Ecto neural progenitor cell (in vitro differentiated cells): ENCODE measurements at places on chromosomes 16 and 17.
A peak's percentile ranks its signal among the peaks of the same experiment; 100 is the strongest.

- DNase-seq = peak; percentile 77
Observed at GRCh38 chr17:35749560-35750412, 3.3 kb downstream of the GAS2L2 start.

DNA sequence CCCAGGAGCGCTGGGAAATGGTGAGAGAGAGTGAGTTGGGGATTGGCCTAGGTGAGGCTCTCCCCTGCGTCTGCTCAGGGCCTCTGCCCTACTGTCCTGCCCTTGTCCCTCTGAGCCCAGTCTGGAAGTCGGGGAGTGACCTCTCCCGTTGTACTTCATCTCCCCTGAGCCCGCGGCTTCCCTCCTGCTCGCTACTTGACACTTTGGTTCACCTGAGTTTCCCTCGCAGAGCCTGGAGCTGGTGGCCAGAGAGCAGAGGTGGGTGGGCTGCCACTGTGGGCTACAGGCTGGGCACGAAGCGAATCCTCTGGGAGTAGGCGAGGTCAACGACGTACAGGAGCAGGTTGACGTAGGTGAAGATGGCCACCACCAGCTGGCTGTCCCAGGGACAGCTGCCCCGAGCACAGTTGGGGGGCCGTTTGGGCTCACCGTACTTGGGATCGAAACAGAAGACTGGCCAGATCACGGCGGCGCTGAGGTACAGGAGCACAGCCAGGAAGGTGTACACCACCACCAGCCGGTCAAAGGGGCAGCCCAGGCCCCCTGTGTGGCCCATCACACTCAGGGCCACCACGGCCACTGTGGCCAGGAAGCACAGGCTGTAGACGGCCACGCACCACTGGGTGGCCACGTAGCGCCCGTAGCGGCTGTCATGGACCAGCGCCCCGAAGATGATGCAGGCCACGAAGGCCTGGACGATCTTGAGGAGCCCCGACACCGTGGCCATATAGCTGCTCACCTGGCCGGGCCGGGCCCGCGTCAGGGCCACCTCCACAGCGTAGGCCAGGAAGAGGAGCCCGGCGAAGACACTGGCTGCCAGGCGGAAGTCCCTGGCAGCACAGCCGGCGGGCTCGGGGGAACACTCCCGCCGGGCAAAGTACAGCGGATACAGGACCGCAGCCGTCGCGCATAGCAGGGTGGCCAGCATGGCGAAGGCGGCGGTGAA lies 3.7 kb upstream of the PYCR1 start:
- no peak for DNase-seq

DNA sequence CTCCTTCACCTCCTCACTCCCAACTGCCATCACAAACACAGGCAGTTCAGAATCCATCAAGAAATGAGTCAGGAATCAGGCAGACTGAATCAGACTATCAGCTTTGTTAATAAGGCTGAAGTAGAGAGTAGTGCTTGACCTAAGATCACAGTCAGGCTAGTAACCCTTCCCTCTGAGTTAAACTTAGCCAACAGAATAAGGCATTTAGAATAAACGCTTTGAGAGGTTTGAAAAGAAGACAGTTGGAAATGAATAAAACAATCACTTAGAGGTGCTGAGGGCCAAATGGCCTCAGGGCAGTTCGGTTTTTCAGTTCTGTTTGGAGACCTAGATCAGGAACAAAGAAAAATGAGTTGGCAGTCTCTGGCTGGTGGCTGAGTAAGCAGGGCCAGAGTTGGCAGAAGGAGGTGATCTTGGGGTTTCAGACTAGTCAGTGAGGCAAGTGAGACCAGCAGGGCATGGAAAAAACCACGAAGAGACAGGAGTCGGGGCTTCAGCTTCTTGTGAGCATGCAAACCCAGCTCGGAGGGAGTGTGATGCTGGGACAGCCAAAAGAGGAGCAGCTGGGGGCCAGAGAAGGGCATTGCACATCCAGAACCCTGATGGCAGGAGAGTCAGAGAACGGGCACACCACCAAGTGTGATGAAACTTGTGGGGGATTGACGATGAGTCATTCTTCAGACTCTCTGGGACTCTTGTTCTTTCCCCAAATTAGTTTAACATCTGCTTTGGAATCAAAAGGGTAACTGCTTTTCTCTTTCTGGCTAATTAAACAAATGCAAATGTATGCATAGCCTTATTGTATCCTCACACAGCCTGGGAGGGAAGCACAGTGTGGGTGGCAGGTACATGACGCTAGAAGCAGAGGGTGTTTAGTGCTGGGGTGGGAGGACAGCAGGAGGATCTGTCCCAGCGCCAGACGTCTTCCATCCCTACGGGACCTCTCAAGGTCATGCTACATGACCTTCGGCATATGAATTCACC lies 54.8 kb downstream of the SPECC1 start:
- DNase-seq = no peak

DNA sequence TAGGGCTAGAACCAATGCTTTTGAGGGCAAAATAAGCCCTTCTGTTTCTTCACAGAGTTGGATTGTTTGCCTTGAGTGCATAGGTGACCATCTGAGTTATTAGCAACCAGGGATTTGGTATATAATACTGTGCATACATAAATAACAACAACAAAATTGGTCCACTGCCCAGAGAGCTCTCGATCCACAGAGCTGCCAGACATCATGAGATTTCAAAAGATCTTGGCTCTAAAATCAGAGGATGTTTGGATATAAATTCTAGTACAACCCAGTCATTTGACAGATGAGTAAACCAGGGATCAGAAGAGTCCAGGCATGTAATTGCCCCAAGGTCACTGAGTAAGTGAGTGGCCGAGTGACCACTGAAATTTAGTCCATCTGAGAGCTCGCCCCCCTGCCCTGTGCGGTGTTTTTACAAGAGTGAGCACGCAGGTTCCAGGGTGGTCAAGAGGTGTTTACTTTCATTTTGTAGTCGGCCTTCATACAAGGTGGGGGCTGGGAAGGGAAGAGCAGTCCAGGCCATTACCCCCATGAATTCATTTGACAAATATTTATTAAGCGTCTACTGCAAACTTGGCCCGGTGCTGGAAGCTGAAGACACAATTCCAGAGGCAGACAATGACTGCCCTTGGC lies 1.8 kb upstream of the MT2A start:
- no peak for DNase-seq

DNA sequence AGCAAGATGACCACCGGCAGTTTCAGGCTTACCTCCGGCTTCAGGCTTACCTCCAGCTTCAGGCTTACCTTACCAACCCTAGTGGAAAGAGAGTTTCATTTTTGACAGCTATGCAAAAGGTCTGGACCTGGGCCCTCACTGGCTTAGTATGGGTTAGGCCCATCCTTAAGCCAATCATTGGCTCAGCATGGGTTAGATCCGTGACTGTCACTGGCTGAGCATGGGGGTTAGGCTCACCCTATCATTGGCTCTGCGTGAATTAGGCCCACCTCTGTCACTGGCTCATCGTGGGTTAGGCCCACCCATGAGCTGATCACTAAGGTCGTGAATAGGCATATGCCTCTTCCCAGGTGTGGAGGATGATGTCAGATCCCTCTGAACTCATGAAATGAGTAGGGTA lies 8.1 kb downstream of the NDE1 start:
- DNase-seq = no peak

GRCh38 chr16:72983728-72984350 lies 64.1 kb downstream of the ZFHX3 start:
- no peak for DNase-seq

GRCh38 chr16:1812732-1813163 lies 13.9 kb downstream of the HAGH start:
- DNase-seq = peak; percentile 66
